ENCODE measurements at places on chromosomes 4 and X.

DNA sequence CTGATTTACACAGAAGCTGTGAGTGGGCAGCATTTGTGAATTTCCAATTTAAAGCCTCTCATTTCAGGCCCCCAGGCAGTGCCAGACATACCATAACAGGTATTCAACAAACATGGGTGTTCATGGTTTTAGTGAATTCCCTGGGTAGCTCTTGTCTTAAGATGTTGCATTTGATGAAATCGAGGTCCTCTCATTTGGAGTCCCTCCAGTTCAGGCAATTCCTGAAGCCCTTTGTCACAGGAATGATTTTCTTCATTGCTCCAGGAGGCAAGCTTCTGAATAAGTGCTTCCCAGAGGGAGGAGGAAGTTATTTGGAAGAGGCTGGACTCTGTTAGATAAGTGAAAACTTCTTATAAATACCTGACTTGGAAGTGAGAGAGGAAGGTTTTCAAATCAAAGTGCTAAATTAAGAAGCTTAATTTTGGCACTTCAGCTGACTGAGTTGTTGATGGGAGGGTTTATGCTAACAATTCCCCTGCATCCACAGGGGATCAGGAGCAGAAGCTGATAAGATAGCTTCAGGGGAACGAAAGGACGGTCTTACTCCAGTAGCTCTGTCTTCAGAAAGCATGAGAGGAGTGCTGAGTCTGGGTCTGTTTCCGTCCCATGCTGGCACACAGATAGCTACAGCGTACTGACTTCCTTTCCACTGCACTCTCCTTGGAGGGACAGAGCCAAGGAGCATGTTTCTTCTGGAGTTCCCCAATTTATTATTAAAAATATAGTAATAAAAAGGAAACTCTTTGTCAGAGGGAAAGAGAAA is 543.1 kb downstream of the GBA3 start:
- no peak for DNase-seq

- DNase-seq, result no peak
These were observed 95.9 kb upstream of the PTPN13 start for GRCh38 chr4:86497980-86498862.

- DNase-seq, result no peak
These were observed 239.1 kb downstream of the CHM start for GRCh38 chrX:85808217-85808616.

DNA sequence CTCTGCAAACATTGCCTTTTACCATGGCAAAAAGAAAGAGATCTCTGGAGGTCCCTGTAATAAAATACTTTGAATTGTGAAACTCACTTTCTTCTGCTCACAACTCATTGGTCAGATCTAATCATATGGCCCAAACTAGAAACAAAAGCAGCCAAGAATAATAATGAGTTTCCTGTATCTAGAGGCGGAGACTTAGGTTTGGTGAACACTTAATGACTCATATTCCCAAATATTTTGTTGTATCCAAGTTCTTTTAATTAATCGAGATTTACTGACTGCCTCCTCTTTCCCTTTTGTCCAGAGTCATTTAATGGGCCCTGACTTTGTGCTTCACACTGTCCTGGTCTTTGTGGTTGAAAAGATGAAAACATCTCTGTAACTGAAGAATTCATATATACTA is 190.6 kb downstream of the CCSER1 start:
- no peak for DNase-seq

DNA sequence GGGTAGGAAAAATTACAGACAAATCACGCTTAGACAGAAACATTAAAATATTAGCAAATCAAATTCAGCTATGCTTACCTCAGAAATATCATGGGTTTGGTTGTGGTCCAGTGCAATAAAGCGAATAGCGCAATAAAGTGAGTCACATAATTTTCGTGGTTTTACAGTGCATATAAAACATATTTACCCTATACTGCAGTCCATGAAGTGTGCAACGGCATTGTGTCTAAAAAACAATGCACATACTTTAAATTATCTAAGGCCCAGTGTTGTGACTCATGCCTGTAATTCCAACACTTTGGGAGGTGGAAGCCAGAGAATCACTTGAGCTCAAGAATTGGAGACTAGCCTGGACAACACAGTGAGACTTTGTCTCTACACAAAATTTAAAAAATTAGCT is 195.7 kb upstream of the IL1RAPL1 start:
- no peak for DNase-seq

DNA sequence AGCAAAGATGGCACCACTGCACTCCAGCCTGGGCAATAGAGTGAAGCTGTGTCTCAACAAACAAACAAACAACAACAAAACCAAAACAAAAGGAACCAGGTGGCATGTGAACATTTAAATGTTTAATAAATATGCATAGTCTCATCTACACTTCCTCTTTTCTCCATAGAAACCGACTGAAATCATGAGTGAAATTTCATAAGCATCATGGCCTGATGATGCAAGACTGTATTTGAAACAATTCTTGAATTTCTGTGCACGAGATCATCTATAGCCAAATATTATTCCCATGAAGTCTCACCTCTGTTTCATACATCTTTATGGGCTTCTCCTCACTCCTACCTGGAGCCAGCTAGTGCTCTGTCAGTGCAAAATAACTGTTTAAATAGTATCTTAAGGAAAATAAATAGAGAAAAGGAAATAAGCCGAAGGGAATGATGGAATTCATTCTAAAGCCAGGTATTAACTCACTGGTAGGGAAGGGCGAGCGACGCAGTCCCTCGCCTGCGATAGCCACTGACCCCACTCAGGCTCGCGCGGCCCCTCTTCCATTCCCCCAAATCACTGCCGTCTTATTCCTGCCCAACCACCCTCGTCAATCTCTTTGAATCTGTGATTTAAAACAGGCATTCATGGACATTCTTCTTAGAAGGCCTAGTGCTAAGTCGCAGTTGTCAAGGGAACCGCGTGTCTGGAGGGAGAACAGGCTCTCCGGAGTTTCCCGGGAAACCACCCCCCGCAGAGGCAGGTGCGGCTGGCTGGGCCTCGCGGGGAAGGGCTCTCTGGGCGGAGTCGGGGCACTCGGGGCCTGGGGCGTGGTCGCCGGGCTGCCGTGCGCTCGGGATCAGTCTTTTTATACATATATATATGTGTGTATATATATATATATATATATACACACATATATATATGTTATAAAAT is 52.4 kb upstream of the TRIM2 start:
- no peak for DNase-seq

GRCh38 chr4:80462621-80463091 is 127.1 kb downstream of the CFAP299 start:
- DNase-seq, result no peak

DNA sequence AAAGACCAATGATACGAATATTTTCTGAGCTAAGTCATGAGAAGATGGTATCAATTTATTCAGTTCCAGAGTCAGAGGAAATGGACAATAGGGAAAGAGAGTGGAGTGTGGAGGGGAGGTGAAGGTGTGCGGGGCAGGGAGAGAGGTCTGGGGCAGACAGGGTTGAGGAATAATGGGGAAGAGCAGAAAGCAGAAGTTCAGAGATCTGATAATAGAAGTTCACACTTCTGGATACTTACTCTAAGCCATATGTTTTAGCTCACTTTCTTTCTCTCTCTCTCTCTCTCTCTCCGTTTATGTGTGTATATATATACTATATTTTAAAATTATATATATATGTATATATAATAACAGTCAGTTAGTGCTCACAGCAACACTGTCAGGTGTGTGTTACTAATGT is 40.4 kb downstream of the FOXR2 start:
- no peak for DNase-seq

DNA sequence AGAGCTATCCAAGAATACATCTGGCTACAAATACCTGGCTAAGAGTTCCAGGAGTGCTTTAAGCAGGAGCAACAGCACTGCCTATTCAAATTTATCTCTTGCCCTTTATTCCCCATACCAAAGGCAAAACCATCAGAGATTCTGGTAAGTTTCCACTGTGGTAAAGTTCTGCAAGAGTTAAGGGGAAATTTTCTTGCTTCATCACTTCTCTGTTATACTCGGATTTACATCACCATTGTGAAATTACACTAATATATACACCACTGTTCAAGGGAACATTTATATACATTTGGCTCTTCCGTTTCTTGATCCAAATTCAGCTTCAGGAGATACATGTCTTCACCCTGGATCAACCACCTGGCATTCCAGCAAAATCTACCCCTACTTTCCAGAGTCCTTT is 70.8 kb upstream of the PTPN13 start:
- no peak for DNase-seq

DNA sequence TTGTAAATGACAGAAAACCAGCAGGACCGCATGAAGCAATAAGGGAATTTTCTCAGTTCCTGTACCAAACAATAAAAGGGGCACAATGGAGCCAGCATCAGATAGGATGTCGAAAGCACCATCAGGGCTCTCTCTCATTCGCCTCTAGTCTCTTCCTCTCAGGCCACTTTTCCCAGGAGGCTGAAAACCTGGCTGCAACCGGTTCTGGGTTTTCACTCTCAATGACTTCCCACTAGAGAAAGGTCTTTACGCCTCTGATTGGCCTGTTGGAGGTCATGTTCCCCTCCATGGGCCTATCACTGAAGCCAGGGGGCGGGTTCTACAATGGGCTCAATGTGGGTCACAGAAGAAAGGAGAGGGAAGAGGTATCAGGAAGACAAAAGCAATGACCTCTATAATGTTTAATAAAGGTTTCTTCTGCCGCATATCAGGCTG is 29.3 kb downstream of the ZNF827 start:
- DNase-seq, result no peak

DNA sequence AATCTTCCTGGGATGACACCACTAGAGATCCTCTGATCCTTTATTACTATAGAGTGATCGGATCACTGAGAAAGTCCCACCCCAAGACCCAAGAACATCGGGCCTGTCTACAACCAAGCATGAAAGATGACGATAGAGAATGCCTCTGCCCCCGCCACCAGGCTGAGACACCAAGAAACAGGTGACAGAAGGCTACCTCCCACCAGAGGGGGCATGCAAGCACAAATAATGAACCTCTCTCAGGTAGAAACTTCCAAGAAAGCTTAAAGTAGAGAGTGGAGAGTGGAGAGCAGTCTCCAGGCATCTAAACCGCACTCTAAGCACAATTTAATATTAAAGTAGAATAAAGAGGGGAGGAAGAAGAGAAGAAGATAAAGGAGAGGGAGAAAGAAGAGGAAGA is 402.6 kb downstream of the INPP4B start:
- DNase-seq, result no peak

DNA sequence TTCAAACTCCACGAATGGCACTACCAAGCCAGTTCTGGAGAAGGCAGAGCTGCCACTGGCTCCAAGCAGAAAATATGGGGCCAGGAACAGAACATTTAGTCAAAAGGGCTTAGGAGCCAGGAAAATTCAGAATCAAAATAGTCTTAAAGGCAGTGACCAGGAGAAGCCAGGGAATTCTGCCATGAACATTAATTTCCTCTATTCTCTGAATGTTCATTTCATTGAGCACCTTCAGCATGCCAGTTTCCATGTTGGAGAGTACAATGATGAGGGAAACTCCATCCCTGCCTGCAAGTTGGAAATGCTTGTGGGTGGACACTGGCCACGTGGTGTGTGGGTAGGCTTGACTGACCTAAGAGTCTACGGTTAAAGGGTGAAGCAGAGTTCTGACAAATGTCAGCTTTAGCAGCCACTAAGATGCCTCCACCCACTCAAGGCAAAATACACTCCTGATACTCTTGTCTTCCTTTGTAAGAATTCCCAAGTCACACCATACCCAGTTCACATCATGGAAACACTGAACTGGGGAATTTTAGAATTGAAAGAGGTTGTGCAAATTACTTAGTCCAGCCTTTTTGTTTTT is 190.1 kb upstream of the C1QTNF7 start:
- DNase-seq, result no peak

DNA sequence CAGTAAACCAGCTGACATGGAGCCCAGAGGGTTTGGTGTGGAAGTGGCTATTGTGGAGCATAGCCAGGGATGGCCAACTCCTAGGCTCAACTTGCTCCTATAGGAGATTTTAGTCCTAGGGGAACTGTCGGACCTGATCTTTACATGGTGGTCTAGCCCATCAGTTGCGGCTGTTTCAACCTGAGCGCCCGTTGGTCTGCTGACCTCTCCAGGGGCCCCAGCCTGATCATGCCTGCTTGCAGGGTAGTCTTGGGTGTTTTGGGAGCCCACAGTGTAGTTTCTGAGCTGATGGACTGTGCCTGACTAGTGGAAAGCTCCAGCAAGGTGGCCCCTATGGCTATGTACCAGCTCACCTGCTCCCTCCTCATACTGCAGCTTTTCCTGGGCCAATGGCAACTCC is 597.0 kb downstream of the IQCM start:
- no peak for DNase-seq

DNA sequence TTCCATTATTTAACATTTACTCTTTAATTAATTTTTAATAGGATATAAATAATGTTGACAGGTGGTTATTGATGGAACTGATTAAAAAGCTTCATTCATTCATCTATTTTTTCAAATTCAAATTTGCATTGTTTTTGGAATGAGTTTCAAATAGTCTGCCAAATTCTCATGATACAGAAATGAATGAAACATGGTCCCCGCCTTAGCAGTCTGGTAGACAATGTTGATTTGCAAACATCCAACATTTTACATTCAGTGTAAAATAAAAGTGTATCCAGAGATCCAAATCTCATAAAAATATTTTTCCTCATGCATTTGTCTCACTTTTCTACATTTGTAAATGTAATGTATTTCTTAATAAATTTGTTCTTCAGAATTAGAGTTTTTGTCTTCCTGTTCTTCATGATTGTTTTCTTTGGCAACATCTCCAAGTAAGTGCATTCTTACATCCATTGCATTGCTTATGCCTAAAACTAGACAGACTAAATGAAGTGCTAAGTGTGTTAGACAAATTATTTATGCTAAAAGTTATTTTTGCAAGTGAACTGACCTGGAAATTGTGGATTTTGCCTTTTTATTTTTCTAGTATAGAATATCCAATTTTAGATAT is 142.3 kb downstream of the PCDH18 start:
- DNase-seq, result no peak

GRCh38 chr4:10951306-10951705 is 266.7 kb upstream of the CLNK start:
- peak; percentile 60 for DNase-seq

DNA sequence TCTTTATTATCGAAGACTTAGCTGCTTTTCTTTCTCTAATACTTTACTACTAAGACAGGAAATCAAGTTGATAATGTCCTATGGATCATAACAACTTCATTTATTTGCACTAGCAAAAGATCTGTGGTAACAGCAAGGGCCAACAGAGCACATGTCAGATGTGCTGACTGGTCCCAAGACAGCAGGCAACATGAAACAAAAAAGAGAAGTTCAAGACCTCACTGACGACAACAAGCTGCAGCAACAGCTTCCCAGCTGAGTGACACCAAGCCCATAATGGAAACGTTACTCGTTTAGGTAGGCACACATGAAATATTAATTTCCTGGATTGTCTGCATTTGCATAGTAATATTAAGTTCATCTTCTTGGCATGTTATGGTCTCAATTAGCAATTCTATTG is 126.9 kb downstream of the UNC5C start:
- no peak for DNase-seq

DNA sequence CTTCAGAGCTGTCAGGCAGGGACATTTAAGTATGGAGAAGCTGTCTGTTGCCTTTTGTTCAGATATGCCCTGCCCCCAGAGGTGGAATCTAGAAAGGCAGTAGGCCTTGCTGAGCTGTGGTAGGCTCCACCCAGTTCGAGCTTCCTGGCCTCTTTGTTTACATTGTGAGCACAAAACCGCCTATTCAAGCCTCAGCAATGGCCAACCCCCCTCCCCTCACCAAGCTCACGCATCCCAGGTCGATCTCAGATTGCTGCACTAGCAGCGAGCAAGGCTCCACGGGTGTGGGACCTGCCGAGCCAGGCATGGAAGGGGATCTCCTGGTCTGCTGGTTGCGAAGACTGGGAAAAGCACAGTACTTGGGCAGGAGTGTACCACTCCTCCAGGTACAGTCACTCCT is 59.3 kb downstream of the ZNF674 start:
- no peak for DNase-seq
